ENCODE measurements at places on chromosomes 7 and 10.

DNA sequence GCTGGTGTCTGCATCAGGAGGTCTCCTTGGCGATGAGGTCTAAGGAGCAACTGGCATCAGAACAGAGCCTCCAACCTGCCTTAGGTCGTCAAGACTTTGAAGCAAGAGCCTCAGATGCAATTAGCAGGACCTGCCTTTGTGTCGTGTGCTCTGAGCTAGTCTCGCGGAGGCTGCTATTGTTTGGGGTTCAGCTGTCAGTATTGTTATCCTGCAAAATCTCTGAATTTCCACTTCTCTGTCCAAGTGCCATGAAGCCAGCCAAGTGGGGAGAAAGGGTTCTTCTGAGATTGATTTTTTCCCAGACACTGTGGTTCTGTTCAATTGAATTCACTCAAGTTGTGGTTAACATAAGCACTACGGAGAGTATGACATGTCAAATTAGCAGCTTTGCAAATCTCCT lies 78.7 kb downstream of the ADARB2 start:
- DNase-seq = no peak

- no peak for DNase-seq
Observed at GRCh38 chr7:101399759-101400158, 37.1 kb downstream of the COL26A1 start.

DNA sequence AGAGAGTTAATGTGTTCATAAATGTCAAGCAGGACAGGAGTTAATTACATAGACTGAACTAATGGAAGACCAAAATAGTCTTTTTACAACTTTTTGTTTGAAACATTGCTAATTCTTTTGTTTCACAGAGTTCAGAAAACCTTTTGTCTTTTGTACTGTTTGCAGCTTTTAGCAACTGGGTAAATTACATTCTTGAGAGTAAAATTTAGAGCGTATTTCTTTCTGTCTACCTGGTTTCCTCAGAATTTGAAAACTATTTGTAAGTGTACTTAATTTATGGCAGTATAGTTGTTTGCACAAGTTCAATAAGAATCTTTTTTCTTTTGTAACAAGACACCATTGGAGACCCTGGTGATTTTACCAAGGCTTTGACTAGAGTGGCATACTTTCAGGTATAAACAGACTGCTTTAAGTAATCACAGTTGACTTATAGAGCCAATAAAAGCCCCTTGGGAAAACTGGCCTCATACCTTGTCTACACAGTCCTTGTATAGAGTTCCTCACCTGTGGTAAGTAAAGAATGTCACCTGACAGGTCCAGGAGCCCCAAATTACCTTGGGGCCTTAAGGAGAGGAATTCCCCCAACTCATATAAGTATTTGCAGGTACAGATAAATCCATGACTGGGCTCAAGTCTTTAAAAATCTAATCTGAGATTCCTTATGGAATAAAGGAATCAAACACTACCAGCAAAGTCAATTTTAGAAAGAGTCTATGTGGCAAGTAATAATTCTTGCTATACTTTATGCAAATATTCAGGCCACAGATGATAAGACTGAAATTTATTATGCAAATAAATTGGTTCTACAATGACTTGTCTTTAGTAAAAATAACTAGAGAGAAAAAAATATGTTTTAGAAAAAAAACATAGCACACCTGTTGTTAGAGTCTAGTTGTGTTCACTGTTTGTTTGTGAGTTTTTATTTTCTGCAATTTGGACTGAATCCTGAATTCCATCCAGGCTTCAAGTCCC lies 23.6 kb upstream of the CREB3L2 start:
- DNase-seq = no peak

DNA sequence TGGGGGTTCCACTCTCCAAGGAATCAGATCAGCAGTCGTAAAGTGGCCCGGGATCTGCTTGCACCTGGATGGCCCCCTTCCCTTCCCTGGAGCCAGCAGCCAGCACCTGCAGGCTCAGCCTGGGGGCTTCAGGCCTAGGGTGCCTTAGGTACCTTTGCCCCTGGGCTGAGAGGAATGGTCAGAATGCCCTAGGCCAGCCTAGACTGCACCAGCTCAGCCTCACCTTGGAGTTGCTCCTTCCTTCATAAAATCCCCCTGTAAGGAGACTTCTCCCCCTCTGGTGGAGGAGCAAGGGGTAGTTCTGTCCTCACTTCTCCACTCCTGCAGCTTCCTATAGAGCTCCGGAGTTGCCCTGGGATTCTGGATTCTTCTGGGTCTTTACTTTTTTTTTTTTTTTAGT lies 32.4 kb upstream of the LBX1 start:
- DNase-seq = no peak

GRCh38 chr10:62131724-62132123 lies 136.9 kb downstream of the RTKN2 start:
- no peak for DNase-seq

GRCh38 chr7:2151237-2151636 lies 81.5 kb downstream of the MAD1L1 start:
- DNase-seq = no peak

DNA sequence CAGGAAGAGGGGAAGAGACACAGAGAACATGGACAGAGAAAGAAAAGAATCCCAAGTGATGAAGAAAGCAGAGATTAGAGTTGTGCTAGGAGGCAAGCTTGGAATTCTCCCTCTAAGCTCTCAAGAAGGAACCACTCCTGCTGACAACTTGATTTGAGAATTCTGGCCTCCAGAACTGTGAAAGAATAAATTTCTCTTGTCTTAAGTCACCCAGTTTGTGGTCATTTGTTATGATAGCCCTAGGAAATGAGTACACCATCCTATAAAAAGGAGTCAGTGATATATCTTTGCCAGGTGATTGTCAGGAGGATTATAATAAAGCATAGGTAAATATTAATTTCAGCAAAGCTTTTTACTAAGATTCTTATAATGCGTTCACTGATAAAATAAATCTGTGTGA lies 82.7 kb upstream of the TFEC start:
- no peak for DNase-seq

GRCh38 chr7:75872073-75872782 lies 6.6 kb upstream of the RHBDD2 start:
- DNase-seq = no peak

DNA sequence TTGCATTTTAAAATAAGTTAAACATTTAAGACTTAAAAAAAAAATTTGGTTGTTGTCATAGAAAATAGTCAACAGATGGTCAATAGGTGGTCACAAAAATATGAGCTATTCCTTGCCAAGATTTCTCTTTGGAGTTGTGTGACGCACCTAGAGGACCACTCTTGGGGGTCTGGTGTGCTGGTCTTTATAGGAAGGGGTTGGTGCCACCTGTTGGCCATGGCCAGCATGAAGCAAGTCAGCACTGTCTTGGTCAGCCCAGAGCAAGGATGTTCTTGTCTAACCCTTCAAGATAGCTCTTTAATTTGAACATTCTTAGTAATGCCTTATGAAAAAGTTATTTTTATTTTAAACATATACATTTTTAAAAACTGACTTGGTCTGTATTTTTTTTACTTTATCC lies 267.9 kb upstream of the CNTNAP2 start:
- DNase-seq = no peak

DNA sequence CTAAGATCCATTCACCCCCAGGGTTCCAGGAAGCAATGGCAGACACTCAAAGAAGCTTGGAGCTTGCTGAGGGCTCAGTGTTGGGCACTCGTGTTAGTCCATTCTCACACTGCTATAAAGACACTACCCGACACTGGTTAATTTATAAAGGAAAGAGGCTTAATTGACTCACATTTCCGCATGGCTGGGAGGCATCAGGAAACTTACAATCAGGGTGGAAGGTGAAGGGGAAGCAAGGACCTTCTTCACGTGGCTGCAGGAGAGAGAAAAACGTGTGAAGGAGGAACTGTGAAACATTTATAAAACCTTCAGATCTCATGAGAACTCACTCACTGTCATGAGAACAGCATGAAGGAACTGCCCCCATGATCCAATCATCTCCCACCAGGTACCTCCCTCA lies 44.7 kb upstream of the SMNDC1 start:
- no peak for DNase-seq

DNA sequence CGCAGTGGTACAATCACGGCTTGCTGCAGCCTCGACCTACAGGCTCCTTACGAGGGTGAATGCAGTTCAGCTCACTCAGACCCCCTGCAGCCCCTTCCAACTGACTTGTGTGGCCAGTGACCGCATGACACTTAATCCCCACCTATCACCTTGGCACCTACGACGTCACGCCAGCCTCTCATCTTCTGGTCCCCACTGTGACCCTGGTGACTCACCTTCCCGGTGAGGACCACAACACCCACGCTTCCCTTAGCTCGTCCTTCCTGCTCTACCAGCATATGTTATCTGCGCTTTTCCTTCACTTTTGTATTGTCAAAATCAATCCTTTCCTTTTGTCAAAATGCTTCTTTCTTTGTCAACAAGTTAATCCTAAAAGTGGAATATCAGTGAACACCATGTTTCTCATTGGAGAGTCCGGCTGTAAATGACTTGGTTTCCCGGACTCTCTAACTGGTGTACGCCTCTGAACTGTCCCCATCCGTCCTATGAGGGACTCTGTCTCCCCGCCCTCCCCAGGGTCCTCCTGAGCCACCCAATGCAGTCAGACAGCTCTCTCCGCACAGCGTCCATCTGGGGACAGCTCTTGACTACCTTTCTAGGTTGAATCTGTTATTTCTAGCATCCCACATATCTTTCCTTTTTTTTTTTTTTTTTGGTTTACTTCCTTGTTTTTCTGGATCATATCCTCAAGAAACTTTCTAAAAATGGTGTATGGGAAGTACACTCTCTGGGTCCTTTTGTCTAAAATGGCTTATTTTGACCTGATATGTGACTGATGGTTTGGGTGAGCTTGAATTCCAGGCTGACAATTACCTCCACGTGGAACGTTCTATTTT lies 37.3 kb downstream of the CFAP46 start:
- no peak for DNase-seq

DNA sequence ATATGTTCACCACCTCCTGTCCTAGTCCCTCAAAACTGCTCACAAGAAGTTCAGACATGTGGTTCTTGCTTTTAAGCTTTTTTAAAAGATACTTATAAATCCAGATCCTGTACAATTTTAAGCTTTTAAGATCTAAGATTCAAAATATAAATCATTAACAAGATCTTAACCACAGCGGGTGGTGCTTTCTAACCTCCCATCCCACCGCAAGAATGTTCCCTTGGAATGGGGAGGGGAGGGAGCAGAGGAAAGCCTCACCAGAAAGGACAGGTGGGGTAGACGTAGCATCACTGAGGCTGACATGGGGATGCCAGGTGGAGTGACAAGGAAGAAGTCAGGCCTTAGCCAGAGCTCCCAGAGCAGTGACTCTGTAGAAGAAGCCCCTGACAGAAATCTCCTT lies 133.5 kb downstream of the C1GALT1 start:
- DNase-seq = no peak

- no peak for DNase-seq
Observed at GRCh38 chr7:2446676-2447075, 29.5 kb downstream of the GRIFIN start.

GRCh38 chr7:50397971-50398324 lies 52.2 kb downstream of the FIGNL1 start:
- no peak for DNase-seq

DNA sequence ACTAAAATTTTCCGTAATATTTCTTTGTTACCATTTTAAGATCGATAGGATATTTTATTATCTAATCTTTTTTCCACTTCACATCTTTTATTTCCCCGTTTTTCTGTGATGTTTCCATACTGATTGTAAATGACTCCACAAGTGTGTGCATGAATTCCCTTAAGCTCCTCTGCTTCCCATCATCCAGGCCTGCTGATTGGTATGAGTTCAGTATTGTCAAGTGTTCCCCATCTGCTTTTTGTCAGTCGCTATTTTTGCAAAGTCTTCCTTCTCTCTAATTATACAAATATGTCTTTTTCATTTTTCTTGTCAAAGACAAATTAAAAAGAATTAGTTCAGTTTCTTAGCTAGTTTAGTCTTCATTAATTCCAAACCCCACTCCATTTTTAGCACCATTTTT lies 184.7 kb downstream of the EXOC4 start:
- DNase-seq = no peak

GRCh38 chr10:122688293-122688989 lies 11.2 kb downstream of the C10orf120 start:
- no peak for DNase-seq

- DNase-seq = no peak
Observed at GRCh38 chr7:157826566-157826965, 489.8 kb downstream of the DNAJB6 start.

- no peak for DNase-seq
Observed at GRCh38 chr7:42745357-42746059, 166.4 kb downstream of the C7orf25 start.

GRCh38 chr10:63374991-63375390 lies 90.8 kb downstream of the JMJD1C start:
- DNase-seq = no peak

GRCh38 chr7:15515252-15515651 lies 46.6 kb downstream of the AGMO start:
- DNase-seq = no peak

DNA sequence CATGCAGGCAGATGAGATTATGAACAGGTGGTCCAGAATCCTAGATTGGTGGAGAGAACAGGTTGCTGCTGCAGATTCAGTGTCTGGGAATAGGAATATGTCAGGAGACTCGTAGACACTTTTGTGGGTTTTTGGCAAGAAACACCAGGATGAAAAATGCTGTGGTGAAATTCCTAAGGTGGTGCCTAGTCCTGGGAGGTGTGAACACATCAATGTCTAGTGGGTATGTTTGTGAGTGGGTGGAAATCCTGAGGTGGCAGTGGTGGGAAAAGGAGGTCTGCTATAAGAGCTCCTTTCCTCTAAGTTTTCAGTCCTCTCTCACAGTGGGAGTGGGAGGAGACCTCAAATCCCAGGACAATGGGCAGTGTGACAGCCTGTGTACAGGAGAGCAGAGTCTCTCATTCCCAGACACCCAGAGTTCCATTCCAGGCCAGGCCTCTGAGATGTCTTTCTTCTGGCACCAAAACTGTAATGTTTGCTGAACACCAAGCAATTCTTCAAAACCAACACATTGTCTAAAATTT lies 5.1 kb downstream of the ERV3-1 start:
- DNase-seq = no peak

GRCh38 chr10:124125305-124126116 lies 32.1 kb upstream of the CHST15 start:
- DNase-seq = no peak

All from NCI-H2107 (cell line).